Eye (tissue), 1 donor: ENCODE measurements at places on chromosomes 3 and 15.

GRCh38 chr3:128383316-128384235, 83.1 kb downstream of the DNAJB8 start:
- DNase-seq: peak; percentile 42

- DNase-seq: no peak
Measured at GRCh38 chr3:30199855-30200254, 406.5 kb upstream of the TGFBR2 start.

DNA sequence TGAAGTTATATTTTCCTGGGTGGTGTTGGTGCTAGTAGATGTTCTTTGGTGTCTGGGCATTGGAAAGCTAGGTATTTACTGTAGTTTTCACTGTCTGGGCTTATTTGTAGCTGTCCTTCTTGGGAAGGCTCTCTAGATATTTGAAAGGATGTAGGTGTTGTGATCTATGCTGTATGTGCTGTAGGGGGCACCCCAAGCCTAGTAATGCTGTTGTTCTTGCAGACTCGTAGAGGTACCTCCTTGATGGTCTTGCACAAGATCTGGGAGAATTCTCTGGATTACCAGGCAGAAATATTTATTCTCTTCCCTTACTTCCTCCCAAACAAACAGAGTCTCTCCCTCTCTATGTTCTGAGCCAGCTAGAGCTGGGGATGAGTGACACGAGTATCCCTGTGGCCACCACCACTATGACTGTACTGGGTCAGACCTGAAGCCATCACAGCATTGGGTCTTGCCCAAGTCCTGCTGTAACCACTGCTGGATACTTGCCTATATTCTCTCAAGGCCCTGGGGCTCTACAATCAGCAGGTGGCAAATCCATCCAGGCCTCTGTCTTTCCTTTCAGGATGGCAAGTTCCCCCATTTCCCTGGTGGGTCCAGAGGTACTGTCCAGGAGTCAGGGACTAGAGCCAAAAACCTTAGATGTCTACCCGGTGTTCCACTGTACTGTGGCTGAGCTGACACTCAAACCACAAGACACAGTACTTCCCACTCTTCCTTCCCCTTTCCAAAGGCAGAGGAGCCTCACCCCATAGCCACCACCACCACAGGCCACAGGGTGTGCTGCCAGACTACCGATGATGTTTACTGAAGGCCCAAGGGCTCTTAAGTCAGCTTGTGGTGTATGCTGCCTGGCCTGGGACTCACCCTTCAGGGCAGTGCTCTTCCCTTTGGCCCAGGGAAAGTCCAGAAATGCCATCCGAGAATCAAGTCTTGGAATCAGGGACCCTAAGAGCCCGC, 195.2 kb upstream of the DPPA4 start:
- peak; percentile 83 for DNase-seq

DNA sequence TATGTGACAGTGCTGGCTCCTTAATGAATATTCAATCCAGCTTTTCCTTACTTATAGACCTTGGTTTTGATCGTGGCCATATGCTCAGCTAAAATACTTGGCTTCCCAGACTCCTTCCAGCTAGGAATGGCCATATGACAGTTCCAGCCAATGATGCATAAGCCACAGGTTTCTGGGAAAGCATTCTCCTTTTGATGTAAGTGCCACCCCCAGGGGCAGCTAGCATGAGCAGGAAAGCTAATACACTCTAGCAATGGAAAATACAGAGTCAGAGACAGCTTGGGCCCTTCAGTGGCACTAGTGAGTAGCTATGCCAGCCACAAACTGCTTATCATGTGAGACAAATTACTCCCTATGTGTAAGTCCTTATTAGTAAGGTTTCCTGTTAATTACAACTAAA, 26.7 kb downstream of the TBC1D2B start:
- no peak for DNase-seq

DNA sequence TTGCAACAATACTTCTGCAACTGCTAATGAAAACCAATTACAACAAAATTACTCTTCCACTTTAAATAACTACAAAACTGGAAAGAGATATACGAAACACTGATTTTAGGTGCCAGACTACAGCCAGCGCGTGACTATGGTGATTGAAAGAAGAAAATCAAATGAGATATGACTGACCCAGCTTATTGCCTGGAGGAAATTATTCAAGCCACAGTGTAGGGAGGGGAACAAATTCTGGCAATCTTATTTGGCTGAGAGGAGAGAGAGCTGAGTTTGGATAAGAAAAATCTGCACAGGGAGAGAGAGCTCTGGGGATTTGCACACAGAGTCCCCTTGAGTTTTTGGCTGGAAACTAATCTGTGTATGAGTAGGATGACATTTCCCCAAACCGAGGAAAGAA, 470.3 kb upstream of the FRG2C start:
- DNase-seq: no peak

DNA sequence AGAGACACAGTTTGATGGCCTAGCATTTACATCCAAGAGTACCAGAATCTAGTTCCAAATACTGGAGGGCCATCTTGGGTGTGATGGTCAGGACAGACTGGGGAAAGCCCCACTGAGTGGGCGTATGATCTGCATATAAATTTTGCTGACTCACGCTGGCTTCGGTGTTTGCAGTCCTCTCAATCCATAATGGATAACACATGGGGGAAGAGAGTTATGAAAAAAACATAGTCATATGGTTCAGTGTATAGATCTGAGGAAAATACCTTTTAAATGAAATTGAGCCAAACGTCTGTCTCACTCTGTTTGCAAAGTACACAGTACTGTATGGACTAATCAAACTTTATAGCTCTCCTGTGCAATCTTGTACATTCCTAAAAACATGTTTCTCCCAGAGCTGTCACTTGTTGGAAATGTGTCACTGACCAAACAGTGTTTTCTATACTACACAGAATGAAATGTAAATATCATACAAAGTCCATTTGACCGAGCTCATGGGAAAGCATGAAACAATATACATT, 125.3 kb upstream of the THBS1 start:
- peak; percentile 48 for DNase-seq

- DNase-seq: no peak
Measured at GRCh38 chr3:37999836-38000235, 9.2 kb downstream of the VILL start.

DNA sequence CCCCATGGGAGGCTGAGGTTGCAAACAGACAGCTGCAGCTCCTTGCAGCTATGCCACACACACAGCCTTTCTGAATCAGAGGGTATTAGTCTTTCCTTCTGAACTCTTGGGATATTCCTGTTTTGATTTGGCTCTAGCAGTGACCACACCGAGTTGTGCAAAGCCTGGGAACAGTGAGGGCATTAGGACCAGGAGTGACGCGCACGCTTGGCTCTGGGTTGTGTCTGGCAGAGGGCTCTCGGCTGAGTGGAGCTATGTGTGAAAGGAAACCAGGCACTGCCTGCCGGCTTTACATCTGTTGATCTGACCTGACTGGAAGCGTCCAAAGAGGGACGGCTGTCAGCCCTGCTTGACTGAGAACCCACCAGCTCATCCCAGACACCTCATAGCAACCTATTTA, at the start of gene GALNT15:
Gene GALNT15 (plus strand): TSS at position 292 of the 400 bp plus-strand sequence. CDS start 472 bp downstream, outside the sequence.
- peak; percentile 83 for DNase-seq

- no peak for DNase-seq
Measured at GRCh38 chr3:65101450-65101849, 413.6 kb upstream of the ADAMTS9 start.

GRCh38 chr15:62512904-62513303, 347.8 kb upstream of the C2CD4B start:
- DNase-seq: no peak

DNA sequence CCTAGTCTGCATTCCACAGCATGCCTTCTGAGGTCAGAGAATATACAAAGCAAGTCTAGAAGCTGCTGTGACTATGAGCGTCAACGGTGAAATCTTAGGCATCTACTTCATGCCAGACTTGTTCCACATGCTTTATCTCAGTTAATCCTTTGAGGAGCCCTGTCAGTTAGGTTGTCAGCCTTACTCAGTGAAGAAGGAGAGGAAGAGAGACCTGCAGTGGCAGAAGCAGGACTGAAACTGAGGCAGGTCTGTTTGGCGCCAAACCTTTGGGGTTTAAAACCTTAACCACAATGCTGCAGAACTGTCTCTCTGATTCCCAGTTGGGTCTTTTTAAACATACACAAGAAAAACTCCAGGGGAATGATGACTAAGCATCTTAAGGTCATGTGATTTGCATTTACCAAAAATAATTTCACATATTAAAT, 139.0 kb upstream of the LIPC start:
- no peak for DNase-seq

DNA sequence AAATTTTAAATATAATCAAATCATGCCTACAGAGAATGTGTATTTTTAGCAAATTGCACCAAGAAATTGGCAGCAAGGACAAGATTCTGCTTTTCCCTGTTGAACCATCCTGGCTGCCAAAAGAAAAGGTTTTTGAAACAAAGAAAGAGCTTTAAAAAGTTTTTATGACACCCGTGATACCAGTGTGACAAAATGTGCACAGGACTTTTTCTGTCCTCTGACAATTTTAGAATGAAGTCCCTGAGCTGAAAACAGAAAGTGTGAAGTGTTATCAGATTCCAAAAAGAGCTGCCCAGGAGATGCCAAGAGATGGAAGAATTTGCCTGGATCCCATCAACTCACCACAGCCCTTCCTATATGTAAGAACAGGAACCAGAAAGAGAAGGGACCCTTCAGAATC, 33.2 kb upstream of the TMC3 start:
- DNase-seq: no peak

- DNase-seq: no peak
Measured at GRCh38 chr3:69770976-69771634, 31.8 kb downstream of the MITF start.

- DNase-seq: no peak
Measured at GRCh38 chr3:56321892-56322291, 146.4 kb downstream of the ERC2 start.

- peak; percentile 68 for DNase-seq
Measured at GRCh38 chr15:78023865-78024518, 53.5 kb downstream of the TBC1D2B start.

- no peak for DNase-seq
Measured at GRCh38 chr3:117811786-117812185, 1102.2 kb downstream of the TUSC7 start.

- peak; percentile 11 for DNase-seq
Measured at GRCh38 chr3:191378142-191378812, 48.0 kb upstream of the UTS2B start.

DNA sequence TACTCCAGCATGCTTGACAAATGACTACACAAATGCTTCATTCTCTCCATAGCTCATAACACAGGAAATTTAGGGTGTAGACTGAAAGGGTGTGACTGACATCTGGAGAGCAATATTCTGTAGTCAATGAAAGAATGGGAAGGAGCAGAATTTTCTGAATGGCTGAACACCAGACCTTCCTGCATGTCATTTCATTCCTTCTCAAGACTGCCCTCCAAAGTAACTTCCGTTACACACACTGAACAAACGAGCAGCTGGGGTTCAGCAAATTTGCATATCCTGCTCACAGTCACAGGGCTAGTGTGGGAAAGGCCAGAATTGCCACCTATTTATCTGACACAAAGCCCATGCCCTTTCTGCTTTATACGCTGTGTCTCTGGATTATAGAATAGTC, 325.0 kb upstream of the CFAP20DC start:
- DNase-seq: peak; percentile 44

GRCh38 chr15:96585484-96586386, 255.2 kb downstream of the NR2F2 start:
- DNase-seq: peak; percentile 16

- DNase-seq: no peak
Measured at GRCh38 chr3:64221571-64222257, 3.6 kb downstream of the PRICKLE2 start.

DNA sequence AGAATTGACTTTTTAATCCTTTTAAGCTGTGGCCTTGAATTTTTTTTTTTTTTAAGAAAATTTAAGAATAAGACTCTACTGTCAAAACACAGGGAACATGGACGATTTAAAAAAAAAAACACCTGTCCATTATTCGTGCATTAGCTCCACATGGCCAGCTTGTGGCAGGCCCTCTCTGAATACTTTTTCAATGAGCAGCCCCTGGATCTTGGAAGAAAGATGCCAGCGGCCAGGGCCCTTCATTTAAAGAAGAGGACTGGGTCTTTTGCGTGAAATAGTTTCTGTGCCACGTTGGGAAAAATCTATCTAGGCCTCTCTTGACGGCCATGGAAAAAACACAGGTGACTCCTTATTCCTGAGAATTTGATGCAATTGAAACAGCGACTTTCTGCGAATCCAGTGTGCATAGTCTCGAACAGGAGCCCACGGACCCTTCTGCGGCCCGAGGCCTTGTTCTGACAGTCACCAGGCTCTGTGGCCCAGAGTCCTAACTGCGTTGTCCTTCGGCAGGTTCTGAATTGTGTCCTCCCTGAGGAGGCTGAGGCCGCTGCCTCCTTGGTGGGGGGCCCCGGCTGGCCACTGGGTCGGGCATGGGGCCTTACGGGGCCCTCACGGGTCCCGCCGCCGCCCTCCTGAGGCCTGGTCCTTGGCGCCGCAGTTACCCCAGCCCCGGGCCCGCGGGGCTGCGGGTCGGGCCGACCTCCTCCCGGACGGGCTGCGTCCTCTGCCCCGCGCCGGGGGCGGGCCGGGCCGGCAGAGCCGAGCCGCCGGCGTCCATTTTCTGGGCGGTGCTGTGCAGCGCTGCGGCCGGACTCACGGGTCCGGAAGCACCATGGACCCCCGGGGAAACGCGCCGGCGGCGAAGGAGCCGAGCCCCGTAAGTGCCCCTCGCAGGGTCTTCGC, 33.5 kb downstream of the ZBTB38 start:
- peak; percentile 84 for DNase-seq

- DNase-seq: no peak
Measured at GRCh38 chr3:190517687-190518086, 3.8 kb downstream of the IL1RAP start.

DNA sequence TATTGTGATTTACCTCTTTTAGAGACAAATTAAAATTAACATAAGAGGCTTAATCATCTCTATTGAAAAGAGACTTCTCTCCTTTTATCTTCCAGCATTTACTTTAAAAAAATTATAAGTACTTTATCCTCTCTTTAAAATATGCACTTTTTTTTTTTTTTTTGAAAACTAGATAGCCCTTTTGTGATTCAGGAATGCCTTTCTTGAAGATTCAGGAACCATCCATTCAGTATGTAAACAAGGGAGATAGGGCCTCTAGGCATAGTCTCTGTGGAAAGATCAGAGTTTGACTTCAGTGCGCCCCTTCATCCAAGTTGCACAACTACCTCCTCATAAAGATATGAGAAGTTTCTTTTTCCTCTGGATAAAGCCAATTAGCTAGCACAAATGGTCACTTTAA, 1163.7 kb downstream of the SI start:
- no peak for DNase-seq

- DNase-seq: no peak
Measured at GRCh38 chr3:449711-450110, 253.1 kb downstream of the CHL1 start.

DNA sequence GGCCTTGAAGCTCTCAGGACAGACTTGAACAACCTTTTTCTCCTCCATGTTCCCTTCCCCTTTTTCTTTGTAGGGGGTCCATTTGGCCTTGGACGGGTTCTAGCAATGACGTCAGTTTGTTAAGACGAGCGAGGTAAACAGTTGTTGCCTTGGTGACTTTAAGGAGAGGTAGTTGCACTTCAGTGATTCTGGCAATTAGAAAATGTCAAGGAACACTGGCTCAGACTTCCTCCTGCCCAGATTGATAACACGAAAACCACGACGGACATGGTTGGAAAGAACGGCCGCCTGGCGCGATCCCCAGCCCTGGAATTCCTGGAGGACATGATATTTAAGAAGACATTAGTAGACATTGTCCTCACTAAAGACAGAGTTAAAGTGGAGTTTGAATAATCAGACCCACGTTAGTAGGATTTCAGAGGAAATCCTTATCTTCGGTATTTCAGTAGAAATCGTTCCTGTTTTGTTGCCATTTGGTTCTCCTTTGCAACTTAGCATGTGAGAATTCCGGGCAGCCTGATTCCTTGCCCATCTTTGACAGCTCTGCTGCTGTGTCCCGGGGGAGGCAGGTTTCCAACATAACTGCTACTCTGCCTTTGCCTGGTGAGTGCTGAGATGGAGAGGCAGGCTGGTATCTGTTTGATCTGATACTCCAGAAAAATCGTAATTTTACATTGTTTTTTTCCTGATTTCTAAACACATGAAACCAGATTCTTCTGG, 87.3 kb downstream of the ST6GAL1 start:
- DNase-seq: peak; percentile 42
